ENCODE measurements at places on chromosomes 5 and 9. TPM values are rescaled to one million over a fixed set of nuclear protein-coding genes. Genes with fewer than 3 reads are reported as not detected.

Gene CCNJL
- 1.7 TPM for total RNA-seq

Gene ZFYVE16
- 14.4 TPM for total RNA-seq

Gene TNFSF8
- total RNA-seq, result 14.7 TPM

Gene ADAMTSL2
- 1.7 TPM for total RNA-seq

Gene LHX2
- total RNA-seq, result 0.19 TPM

Gene PCDHB13
- total RNA-seq, result 0.14 TPM

Gene SLC46A2
- total RNA-seq, result 24.6 TPM

Gene AK8
- total RNA-seq, result 1.8 TPM

Gene INSYN2B
- total RNA-seq, result not detected

Gene SETD9
- total RNA-seq, result 4.8 TPM

Gene GRXCR2
- 0.05 TPM for total RNA-seq

Gene NIM1K
- total RNA-seq, result 0.19 TPM

Gene TMEM171
- 0.19 TPM for total RNA-seq

Gene SPATA31D4
- not detected for total RNA-seq

Gene FEM1C
- total RNA-seq, result 8.5 TPM

Gene CA9
- 1.0 TPM for total RNA-seq

Gene SPARC
- total RNA-seq, result 152 TPM

Gene PCDHGB6
- 0.61 TPM for total RNA-seq

Gene RNF44
- total RNA-seq, result 19.3 TPM

Gene PCDHB5
- 0.38 TPM for total RNA-seq

Gene KCTD16
- 0.09 TPM for total RNA-seq

Gene CEL
- total RNA-seq, result 0.76 TPM

Gene TMC1
- 0.28 TPM for total RNA-seq

Gene NTNG2
- 1.7 TPM for total RNA-seq

Gene IL17B
- total RNA-seq, result 0.24 TPM

Gene PCDHA9
- not detected for total RNA-seq

Gene CREB3
- total RNA-seq, result 23.2 TPM

Gene ECSCR
- total RNA-seq, result 8.7 TPM

Gene TPPP
- total RNA-seq, result 0.24 TPM

Gene SLC27A6
- 4.7 TPM for total RNA-seq

Gene FOXD4L6
- 0.09 TPM for total RNA-seq

Gene DEPDC1B
- 25.2 TPM for total RNA-seq

Gene SLC1A1
- total RNA-seq, result 0.42 TPM

Gene ADRA1B
- total RNA-seq, result 0.09 TPM

Gene TUSC1
- total RNA-seq, result 6.2 TPM

Gene GHR
- total RNA-seq, result 1.8 TPM

Gene SSNA1
- 85.2 TPM for total RNA-seq

Gene PTGS1
- 1.9 TPM for total RNA-seq

Gene PCDHGA9
- 0.66 TPM for total RNA-seq

Gene CCL21
- total RNA-seq, result 43.7 TPM

Gene ANKRD34B
- 0.05 TPM for total RNA-seq

Gene SLC1A3
- total RNA-seq, result 2.6 TPM

Gene C7
- 17.2 TPM for total RNA-seq

Gene PDCD1LG2
- 8.2 TPM for total RNA-seq

Gene TRIM7
- total RNA-seq, result 0.38 TPM

Gene C1QTNF2
- total RNA-seq, result 0.61 TPM

Gene SPATA24
- total RNA-seq, result 5.8 TPM

Gene DNM1
- 0.94 TPM for total RNA-seq

Gene SLC34A1
- total RNA-seq, result 0.05 TPM

Gene OSMR
- 7.6 TPM for total RNA-seq

Gene ACOT12
- 0.05 TPM for total RNA-seq

Gene PTGES
- total RNA-seq, result 11.1 TPM

Gene SMIM15
- 33.6 TPM for total RNA-seq

Gene OLFML2A
- total RNA-seq, result 2.9 TPM

Gene IRGM
- 0.28 TPM for total RNA-seq

Gene GLDC
- 0.71 TPM for total RNA-seq

All from thymus (tissue), 14 donors.